ENCODE measurements at places on chromosomes 7 and 10.

- no peak for DNase-seq
Measured at GRCh38 chr7:143463556-143463955, 14.1 kb upstream of the TAS2R41 start.

DNA sequence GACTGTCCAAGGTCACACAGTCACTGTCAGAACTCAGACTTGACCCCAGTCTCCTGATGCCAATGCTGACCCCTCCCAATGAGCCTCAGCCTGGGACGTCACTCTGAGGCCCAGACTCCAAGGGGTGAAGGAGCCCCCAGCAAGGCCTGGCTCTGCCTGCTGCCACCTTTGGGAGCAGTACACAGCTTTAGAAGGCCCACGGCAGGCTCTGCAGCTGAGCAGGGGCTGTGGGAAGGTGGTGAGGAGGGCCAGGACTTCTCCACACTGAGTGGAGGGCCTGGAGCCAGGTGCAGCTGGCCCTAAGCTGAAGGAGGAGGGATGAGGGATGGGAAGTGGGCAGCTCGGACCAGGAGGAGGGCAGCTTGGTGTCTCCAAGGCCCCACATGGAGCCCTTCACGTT lies 23.9 kb upstream of the ZMIZ1 start:
- no peak for DNase-seq

GRCh38 chr7:30931161-30931928 lies 19.7 kb downstream of the AQP1 start:
- DNase-seq: no peak

GRCh38 chr7:131455001-131455400 lies 101.4 kb downstream of the PODXL start:
- DNase-seq: no peak

DNA sequence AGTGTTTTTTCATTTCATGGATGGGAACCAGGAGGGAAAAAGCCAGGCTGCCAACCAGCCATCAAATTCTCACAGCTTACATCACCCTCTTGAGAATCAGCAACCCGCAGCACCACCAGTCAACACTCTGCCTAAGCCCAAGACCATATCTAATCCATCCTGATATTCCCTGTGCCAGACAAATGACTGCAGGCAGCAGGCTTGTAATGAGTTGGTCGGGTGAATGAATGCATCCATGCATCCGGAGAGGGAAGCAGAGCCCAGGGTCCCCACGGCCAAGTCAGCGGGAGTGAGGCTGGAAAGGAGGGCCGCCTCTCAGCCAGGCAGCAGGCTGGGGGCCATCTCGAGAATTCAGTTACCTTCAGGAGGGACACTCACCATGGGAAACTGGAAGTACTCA lies 46.9 kb downstream of the SLIT1 start:
- no peak for DNase-seq
